Non-pigmented ciliary epithelial cell (primary cell): ENCODE measurements at places on chromosomes 4 and X.

- peak; percentile 2 for DNase-seq
Observed at GRCh38 chr4:92047209-92047875, 256.4 kb upstream of the GRID2 start.

DNA sequence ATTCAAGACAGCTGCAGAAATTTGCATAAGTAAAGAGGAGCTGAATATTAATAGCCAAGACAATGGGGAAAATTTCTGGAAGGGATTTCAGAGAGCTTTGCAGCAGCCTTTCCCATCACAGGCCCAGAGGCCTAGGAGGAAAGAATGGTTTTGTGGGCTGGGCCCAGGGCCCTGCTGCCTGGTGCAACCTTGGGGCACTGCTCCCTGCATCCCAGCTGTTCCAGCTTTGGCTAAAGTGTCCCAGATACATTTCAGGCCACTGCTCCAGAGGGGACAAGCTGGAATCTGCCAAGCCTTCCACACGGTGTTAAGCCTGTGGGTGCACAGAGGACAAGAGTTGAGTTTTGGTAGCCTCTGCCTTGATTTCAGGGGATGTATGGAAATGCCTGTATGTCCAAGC lies 185.6 kb upstream of the SFRP2 start:
- DNase-seq, result no peak

DNA sequence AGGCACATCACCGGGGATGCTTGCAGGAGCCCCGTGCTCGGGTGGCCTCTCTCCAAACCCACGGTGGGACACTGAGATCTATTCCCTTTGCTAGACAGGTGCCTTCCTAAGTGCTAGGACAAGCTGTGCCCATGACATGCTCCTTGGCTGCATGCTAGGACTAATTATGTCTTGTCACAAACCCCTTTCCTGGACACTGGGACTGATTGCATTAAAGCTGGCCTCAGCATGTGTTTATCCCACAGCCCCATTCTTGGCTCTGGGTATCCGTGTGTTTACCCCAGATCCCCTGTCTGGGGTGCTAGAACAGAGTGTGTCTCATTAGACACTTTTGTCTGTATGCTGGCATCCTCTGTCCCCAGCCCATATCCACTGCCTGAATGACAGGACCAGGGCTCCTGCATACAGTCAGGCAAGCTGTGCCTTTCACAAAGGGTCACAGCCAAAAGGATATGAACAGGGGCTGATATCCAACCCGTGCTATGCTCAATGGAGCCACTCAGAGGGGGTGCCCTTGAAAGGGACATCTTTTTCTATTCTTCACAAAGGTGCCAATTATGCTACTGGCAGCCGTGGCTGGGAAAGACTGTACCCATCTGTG lies 9.2 kb upstream of the IQSEC2 start:
- no peak for DNase-seq

DNA sequence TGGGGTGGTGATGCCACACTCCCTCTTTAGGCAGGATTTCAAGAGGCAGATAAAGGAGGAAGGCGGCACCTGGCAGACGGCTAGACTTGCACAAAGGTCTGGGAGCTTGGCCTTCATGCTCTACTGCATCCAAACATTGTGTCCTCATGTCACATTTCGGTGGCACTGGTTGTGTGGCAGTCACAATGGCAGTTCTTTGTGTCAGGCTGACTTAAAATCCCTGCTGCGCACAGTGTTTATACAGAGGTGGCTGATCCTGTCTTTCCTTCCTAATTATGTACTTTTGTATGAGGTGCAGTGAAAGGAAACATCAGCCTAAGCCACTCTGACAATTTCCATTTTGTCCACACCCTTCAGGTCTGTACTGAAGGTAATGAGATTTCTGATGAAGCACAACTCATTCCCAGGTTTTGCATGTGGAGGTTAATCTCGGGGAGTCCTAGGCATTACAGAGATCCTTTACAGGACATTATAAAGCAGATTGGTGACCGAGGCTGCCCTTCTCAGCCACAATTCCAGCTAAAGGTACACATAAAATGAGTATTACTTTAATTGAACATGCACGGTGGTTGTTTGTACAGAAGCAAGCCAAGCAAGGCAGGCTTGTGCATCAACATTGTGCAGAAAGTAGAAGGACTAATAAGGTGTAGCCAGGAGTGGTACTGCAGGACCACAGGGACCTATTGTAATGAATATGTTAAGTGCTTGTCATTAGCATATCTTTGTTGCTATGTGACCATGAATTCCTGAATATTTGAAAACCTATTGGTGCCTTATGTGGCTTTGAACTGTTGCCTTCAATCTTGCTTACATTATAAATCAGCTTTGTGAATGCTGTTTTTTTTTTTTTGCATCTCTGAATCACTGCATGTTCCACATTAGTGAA lies 147.6 kb downstream of the STK32B start:
- DNase-seq, result no peak

DNA sequence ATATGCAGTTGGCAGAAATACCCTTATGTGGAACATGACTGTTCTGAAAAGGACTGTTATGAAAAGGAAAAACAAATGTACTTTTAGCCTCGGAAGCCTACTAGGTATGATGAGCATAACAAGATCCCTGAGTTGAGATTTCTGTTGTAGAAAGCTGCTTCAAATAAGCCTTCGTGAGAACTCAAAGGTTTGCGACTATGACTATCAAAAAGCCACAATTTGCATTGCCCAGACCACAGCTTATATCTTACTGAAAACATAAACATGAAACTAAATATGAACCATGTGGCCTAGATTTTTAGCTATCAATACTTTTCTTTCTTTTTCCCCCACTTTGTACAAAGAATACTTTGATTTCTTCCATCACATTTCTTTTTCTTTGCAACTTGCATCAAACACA lies 398.2 kb upstream of the LCORL start:
- DNase-seq, result no peak

- DNase-seq, result peak; percentile 27
Observed at GRCh38 chrX:130974323-130974722, 71.3 kb upstream of the ENOX2 start.

DNA sequence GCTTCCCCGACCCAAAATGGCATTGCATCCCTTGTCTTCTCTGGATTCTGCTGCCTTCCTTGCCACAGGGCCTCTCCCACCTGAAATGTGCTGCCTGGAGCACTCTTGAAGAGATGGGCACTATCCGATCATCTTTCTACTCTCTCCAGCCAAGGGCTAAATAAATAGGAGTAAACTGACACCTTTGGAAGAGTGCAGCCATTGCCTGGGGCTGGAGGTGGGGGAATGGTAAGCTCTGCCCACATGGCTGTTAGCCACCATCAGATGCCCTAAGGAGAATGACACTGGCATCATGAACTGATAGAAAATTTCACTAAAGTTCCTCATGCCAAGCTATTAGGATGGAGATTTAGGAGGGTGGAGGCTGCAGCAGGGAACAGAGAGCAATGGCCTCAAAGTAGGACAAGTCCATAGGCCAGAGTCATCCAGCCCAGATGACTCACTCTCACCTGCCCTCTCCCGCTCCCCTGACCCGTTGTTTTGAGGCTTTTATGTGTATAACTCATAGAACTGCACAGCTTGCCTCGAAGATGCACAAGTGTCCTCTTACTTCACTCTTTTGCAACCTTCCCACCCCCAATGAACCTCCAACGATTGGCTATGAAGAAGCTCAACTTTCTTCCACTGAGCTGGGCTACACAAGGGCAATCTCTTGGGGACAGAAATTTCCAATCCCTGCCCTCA lies 822 bp upstream of the PFKFB1 start:
- no peak for DNase-seq

DNA sequence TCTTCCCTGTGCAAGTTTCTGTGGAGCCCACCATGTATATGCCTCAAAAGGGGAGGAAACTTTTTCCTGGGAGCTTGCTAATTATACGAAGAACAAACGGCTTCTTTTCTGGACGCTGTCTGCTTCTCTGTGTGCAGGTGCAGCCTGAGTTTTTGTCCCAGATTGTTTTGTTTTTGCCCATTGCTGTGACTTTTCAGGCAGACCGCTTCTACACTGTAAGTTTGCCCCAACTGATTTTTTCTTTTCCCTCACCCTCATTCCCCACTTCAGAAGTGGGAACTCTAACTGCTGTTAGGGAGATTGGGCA lies 51.9 kb downstream of the HMGB2 start:
- no peak for DNase-seq

- no peak for DNase-seq
Observed at GRCh38 chr4:38184404-38184803, 224.2 kb downstream of the PTTG2 start.

DNA sequence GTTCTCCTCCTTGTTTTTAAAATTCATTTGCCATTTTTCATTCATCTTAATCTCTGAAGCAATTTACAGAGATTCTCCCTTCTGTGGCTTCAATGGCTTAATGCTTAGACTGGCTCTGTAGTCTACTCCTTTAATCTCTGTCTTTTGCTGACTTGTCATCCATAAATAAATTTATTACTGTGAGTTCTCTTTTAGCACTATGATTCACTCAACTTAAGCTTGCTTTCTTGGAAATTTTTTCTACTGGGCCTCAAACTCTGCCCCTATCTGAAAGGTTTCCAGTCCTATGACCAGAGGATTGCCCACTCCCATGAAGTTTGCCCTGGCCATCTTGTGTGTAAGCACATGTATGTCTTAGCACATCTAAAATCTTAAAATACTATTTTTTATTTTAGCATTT lies 251.1 kb downstream of the DCLK2 start:
- DNase-seq, result no peak

DNA sequence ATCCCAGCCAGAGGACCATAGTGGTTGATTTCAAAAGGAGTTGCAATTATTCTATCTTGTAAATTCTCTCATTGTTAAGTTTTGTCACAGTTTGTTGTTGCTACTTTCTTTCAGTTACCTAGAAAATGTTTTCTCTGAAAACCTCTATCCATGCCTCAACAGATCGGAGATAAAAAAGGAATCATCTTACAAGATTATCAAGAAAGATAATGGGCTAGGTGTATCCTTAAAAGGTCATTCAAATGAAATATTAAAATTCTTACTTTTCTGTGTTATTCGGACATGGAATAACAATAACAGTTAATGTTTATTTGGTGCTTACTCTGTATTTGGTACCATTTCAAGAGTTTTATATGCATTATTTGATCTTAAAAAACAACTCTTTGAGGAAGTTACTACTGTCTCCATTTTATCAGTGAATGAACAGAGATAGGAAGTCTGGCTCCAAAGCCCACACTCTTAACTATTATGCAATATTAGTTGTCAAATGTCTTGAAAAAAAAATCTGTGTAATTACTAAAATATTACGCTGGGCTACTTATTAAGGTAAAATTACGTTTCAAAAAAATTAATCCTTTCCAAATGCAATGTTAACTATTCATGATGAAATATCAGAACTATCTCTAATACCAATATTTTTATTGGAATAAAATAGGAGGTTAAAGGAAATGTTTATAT lies 97.5 kb downstream of the SNCA start:
- DNase-seq, result no peak

DNA sequence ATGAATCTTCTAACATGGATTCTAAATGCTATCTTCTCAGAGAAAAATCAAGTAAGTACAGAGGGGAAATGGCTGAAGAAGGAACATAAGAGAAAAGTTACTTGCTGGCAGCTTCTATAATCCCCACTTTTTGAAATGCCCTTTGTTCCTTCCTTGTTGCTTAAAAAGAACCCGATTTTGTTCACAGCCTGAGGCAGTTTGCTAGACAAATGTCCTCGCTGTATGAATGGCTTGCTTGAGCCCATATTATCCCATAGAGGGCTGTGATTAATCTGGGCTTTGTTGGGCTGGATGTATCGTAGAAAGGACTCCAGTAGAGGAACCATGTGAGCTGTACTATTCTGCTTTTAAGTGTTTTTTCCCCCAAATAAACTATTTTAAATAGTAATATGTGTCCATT lies 134.3 kb upstream of the FGF13 start:
- DNase-seq, result no peak

- no peak for DNase-seq
Observed at GRCh38 chr4:113007151-113007550, 42.3 kb upstream of the ANK2 start.

DNA sequence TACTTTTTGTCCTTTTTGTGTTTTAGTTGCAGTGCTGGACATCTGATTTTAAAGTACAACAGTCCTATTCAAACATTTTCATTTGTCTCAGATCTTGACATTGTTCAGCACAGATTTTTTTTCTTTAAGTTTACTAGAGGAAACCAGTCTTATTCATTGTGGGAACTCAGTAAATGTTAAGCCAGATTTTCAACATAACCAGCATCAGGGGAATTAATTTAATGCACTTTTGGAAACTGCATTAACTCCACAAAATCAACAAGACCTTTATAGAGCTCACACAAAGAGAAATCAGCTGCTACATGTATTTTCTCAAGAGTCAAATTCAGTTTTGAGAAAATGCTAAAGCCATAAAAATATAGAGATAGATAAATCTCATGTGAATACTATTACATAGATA lies 9.9 kb downstream of the CPE start:
- DNase-seq, result no peak

DNA sequence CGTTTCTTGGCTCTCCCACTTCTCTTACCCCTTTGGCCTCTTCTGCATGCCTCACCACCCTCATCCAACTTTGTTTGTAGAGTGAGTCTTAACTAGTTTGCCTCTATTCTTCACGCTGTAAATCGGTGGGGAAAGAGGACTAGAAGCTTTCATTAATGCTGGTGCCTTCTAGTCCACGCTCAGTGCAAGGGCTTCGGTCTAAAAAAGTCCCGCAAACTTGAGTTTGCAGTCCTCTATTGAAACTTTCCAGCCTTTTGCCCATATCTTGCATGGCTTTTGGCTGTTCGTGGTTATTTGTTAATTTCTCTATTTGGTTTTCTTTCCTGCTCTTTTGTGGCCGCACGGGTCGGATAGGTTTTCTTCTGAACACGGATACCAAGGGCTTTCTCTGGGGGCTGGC lies 868 bp downstream of the DACH2 start:
- DNase-seq, result no peak
